ENCODE measurements at places on chromosomes 7 and 10. TPM values are rescaled to one million over a fixed set of nuclear protein-coding genes. Genes with fewer than 3 reads are reported as not detected.

The SMKR1 gene
- total RNA-seq: 0.09 TPM

The NRBF2 gene
- 30.3 TPM for total RNA-seq

The CD36 gene
- 24.7 TPM for total RNA-seq

The CPVL gene
- total RNA-seq: 0.71 TPM

The HEPACAM2 gene
- total RNA-seq: under 0.01 TPM

The STOX1 gene
- total RNA-seq: 0.14 TPM

The PIK3AP1 gene
- total RNA-seq: 0.74 TPM

The TRIM4 gene
- total RNA-seq: 24.5 TPM

The EZH2 gene
- total RNA-seq: 2.8 TPM

The CYP2E1 gene
- 0.37 TPM for total RNA-seq

The VSTM4 gene
- total RNA-seq: 9.1 TPM

The PRSS2 gene
- not detected for total RNA-seq

The TMEM139 gene
- not detected for total RNA-seq

The COL1A2 gene
- 4,803 TPM for total RNA-seq

The TDRD1 gene
- total RNA-seq: 0.83 TPM

The FRMD4A gene
- 10.7 TPM for total RNA-seq

The ADAM22 gene
- 0.37 TPM for total RNA-seq

The C10orf71 gene
- not detected for total RNA-seq

The DNA2 gene
- total RNA-seq: 4.3 TPM
